Activated CD4-positive, alpha-beta T cell treated with anti-CD3 and anti-CD28 coated beads, Interleukin-2, amount 10 ng/mL, durations not matched to agents 24 days and 14 days (primary cell): ENCODE measurements at places on chromosomes 16 and 17. TPM values are rescaled to one million over a fixed set of nuclear protein-coding genes. Genes with fewer than 3 reads are reported as not detected.

CNGB1 gene
- not detected in 2 replicates for total RNA-seq

DNA sequence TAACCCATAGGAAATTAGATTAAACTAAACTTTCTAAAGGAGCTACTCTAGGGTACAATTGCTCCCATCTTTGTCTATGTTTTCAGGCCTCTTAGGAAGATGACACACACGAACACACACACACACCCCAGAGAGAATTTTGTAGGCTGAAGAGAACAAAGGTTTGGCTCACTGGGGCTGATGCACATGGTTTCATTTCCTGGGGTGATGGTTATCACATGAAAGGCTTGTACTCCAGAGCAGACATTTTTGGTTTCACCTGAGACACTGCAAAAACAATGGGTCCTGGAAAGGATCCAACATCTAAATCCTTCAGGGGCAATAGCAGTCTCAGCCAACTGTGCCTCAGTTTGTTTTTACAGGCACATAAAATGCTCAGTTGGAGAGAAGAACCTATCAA is 62.8 kb downstream of the GRB7 start:
- peak; percentile 88 for DNase-seq

RPS2 gene
- total RNA-seq, result 3,359 and 3,401 TPM in 2 replicates

- no peak for DNase-seq
These were observed 59.7 kb upstream of the DHX40 start for GRCh38 chr17:59505610-59506276.

- DNase-seq, result no peak
These were observed 583 bp upstream of the COX6A2 start for GRCh38 chr16:31428638-31429247.

- DNase-seq, result no peak
These were observed 3.5 kb downstream of the KRT40 start for GRCh38 chr17:40980596-40980995.

DNAAF8 gene
- not detected in 2 replicates for total RNA-seq

- peak; percentile 94 for DNase-seq
These were observed 7.3 kb upstream of the TSPOAP1 start for GRCh38 chr17:58335779-58336455.

ADAP2 gene
- 0.31 and 0.86 TPM in 2 replicates for total RNA-seq

GRCh38 chr16:81041696-81042095 is 6.1 kb downstream of the ATMIN start:
- no peak for DNase-seq

- DNase-seq, result no peak
These were observed 9.1 kb upstream of the CD300E start for GRCh38 chr17:74632617-74633016.

DNA sequence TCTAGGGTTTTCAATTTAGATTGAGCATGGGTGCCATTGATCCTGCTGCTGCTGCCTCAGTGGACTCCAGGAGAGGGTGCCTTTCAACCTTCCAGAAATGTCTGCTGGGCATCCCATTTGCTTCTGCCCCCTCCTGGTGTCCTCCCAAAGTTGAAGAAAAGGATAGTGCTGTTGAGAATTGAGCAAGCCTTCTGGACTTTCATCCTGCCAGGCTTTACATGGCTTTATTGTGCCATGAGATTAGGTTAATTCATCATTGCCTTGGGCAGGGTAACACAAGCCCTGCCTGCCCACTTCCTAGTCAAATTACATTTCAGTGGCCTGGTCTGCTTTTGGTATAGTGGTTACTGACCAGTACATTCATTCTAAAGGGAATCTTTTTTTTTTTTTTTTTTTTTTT is 17.9 kb upstream of the TANGO6 start:
- DNase-seq, result no peak

GRCh38 chr17:75779250-75779986 is 5.2 kb upstream of the UNK start:
- peak; percentile 98 for DNase-seq

IGF2BP1 gene
- 0.09 TPM in 1 of 2 replicates, not detected in the other for total RNA-seq

RAC3 gene
- total RNA-seq, result 11.5 and 12.1 TPM in 2 replicates

CASKIN1 gene
- total RNA-seq, result 2.2 and 2.3 TPM in 2 replicates

- no peak for DNase-seq
These were observed 20.2 kb upstream of the JPT2 start for GRCh38 chr16:1657841-1658240.

KRT40 gene
- total RNA-seq, result not detected in 2 replicates

DNA sequence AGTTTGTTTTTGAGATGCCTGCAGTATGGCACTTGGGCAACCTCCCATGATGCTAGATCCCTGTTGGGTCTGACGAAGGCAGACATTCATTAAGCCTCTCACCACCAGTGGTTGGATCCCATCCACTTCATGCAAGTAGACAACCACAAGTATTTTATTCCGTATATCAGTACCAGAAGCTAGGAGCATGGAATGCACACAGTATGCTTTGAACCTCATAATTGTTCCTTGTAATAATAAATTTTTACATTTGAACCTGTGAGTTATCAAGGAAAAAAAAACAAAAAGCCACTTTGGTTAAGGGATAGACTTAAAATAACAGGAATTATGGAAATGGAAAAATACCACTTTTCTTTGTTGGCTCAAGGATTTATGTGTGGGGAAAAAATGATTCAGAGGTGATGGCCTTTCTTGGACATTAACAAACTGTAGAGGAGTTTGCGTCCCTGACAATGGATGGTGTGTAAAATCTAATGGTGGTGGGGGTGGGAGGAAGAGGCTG is 107.1 kb upstream of the KCNJ16 start:
- DNase-seq, result no peak

MMP25 gene
- total RNA-seq, result 8.1 and 10.2 TPM in 2 replicates

- no peak for DNase-seq
These were observed 12.1 kb downstream of the HYDIN start for GRCh38 chr16:71218306-71218963.

HLF gene
- total RNA-seq, result 0.92 and 1.3 TPM in 2 replicates

SLC5A10 gene
- total RNA-seq, result not detected in 2 replicates

- peak; percentile 64 for DNase-seq
These were observed 9.9 kb downstream of the ZFP90 start for GRCh38 chr16:68548947-68549346.

RSAD1 gene
- 53.6 and 61.2 TPM in 2 replicates for total RNA-seq
